Stimulated activated CD4-positive, alpha-beta T cell treated with anti-CD3 and anti-CD28 coated beads, Interleukin-1b, Interleukin-23, amount 100 ng/mL, for 1 hour (primary cell): ENCODE measurements at places on chromosomes 2 and 18.

DNA sequence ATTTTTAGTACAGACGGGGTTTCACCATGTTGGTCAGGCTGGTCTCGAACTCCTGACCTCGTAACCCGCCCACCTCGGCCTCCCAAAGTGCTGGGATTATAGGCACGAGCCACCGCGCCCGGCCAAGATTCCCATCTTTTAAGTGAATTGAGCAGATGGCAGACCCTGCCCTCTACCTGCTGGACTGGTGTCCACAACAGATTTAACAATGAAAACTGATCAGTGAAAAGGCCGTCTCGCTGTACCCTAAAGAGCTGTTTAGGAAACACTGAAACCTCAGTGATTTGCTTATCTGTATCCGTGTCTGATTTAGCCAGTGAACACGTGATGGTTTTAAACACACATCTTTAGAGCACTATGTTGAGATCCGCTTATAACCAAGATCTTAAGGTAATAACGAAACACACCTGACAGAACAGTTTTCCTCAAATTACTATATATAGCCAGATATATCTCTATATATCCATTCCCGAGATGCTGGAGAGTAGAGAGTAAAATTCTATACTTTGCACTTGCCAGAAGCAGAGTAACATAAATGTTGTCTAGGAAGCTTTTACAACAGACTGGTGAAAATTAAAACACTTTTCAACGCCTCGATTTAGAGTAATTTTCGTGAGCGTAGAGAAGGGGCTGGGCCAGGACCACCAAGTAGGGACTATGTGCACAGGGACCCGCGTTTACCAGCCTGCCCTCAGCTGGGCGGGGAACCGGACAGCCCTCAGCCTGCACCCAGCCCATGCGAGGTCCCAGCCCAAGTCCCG lies 594 bp downstream of the FAM161A start:
- DNase-seq, result no peak

GRCh38 chr2:691821-692761 lies 14.9 kb upstream of the TMEM18 start:
- no peak for DNase-seq

DNA sequence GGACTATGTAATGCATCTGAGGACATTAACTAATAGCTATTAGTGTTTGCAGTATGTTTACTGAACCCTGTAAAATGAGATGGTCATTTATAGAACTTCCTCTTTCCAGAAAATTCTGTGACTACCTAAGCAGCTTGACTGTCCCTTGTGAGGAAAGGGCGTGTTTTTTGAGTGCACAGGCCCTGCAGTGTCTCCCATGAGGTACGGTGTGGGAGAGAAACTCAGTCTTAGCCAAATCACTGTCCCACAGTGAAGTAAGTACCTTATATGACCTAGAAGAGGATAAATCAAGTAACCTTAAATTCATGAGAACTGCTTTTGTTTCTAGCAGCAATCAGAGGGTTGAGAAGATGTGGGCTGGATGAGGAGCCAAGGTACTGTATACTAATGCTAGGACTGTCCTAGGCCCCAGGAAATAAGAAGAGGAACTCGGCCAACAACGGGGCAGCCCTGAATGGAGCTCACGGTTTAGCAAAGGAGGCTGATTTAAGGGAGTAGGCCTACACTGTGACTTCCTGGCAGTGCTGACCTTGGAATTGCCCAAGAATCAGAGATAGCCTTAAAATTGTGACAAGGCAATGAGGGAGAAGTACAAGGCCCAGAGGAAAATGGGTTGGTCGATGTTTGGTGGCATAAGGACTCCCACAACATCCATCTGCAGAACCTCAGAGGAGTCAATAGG lies 103.5 kb upstream of the CTAGE1 start:
- DNase-seq, result no peak

DNA sequence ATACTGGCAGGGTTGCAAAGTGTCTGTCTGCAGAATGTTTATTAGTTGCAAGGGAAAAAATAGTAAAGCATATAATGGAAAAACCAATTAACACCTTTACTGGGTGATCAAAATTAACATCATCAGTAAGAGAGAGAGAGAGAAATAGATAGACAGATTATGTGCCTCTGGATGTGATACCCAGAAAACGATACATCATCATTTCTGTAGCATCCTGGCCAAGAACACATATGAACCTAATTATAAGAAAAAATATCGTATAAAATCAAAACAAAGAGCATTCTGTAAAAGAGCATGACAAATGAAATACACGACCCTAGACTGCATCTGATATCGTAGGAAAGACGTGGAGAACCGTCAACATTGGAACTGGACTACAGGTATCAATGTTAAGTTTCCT lies 64.6 kb downstream of the SMC6 start:
- DNase-seq, result no peak

- no peak for DNase-seq
Measured at GRCh38 chr2:11417946-11418585, 47.9 kb downstream of the E2F6 start.

- DNase-seq, result no peak
Measured at GRCh38 chr2:232085164-232085563, 123.7 kb downstream of the DIS3L2 start.

GRCh38 chr18:27606741-27607140 lies 421.6 kb upstream of the CHST9 start:
- no peak for DNase-seq

GRCh38 chr2:187442378-187442777 lies 5.7 kb downstream of the CALCRL start:
- DNase-seq, result no peak

DNA sequence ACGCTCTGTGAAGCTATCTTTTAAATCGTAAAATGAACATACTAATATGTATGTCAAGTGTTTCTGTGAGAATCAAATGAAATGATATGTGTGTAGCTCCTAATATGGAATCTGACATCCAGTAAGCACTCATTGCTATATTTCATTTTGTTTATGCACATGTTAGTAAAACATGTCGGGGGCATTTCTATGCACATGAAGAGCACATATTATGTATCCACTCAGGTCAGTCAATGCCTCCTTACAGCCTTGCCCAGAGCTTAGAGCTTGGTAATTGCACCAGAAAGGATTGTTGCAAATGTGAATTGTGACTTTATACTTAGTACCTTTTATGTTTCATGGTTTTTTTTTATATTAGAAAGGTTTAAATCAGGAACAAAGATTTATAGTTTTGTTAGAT lies 463.7 kb upstream of the HNMT start:
- DNase-seq, result no peak

GRCh38 chr2:175889701-175890302 lies 112.3 kb downstream of the LNPK start:
- DNase-seq, result no peak

- DNase-seq, result no peak
Measured at GRCh38 chr18:48844271-48844670, 106.5 kb downstream of the SMAD7 start.

DNA sequence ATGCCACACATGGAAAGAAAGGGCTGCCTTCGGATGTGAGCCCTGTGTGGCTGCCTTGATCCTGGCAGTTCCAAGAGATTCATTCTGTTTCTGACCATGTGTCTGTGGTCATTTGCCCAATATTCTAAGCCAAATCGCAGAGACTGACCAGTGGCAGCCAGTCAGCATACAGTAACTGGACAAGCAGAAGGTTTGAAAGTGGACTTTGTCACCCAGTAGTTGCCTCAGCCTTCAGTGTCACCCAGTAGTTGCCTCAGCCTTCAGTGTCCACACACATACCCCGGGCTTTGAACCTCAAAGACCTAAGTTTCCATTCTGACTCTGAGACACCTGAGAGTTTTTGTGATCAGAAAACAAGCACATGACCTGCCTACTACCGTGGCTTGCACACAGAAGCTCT lies 5.0 kb downstream of the RFX8 start:
- DNase-seq, result no peak

- no peak for DNase-seq
Measured at GRCh38 chr18:58966704-58967103, 102.0 kb downstream of the ZNF532 start.

DNA sequence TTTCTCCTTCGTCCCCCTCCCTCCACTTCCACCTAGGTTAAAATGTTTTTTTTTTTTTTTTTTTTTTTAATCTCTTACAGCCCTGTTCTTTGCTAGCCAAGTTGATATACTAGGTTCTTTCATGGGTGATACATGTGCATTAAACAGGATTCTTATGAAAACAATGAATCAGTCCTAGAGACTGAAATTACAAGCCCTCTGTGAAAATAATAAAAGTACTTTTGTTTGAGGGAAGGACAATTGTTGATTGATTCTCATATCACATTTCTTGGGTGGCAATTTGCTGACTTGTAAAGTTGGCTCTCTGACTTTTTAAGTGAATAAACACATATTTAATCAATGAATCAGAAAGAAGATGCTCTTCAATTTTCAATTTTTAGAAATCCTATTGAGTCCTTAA lies 639.9 kb downstream of the LRP1B start:
- DNase-seq, result no peak

DNA sequence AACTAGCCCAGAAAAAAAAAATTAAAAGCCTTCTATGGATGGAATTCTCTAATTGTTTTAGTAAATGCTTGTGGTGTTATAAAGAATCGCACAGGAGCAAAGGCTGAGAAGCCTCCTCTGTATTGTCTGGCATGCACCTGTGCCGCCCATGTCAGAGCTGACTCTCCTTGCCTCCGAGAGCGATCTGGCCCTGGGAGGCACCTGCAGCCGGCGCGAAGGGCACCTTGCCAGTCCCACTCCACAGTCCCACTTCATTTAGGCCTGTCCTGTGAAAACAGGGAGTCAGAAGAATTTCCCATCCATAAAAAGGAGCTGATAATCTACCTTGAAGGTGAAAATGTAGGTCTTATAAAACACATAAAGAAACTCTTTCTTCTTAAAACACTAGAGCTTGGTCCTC lies 170.9 kb upstream of the PXDN start:
- no peak for DNase-seq

- DNase-seq, result no peak
Measured at GRCh38 chr2:167478196-167478595, 589.9 kb downstream of the XIRP2 start.

- DNase-seq, result no peak
Measured at GRCh38 chr2:223032187-223033142, 19.5 kb upstream of the KCNE4 start.

DNA sequence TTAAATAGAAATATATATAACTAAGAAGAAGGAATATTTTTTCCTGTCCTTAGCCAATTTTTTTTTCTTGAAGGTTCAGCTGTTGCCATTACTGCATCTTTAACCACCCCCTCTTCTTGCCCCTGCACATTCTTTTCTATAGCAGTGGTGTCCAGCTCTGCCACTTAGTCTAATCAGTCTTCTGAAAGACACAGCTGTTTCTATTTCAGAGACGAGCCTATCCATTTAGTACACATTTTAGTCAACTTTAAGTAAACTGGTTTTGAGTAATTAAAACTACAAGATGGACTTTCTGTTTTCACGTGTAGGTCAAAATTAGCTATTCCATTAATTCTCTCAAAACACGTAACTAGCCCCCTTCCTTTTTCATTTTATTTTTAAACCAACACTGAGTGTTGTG lies 21.0 kb downstream of the SPOPL start:
- no peak for DNase-seq

- no peak for DNase-seq
Measured at GRCh38 chr2:172231508-172231907, 128.8 kb upstream of the DLX2 start.

DNA sequence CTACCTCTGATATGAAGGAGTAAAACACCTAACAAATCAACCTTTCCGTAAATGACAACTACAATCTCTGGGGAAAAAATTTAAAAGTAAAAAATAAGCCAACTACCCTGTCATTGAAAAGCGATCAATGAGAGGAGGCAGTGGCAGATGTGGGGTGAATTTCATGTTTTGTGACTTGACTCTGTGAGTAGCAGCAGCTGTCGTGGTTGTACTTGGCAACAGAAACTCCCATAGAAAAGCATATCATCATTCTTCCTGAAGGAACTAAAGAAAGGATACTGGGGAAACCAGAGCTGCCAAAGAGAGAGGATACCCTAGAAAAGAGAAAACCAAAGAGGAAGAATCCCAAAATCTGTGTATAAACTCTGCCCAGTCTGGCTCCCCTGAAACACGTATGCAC lies 236.4 kb downstream of the TNS1 start:
- DNase-seq, result no peak

- no peak for DNase-seq
Measured at GRCh38 chr2:20494241-20494640, 47.4 kb downstream of the RHOB start.

- DNase-seq, result no peak
Measured at GRCh38 chr2:23675506-23675905, 251.4 kb downstream of the ATAD2B start.

DNA sequence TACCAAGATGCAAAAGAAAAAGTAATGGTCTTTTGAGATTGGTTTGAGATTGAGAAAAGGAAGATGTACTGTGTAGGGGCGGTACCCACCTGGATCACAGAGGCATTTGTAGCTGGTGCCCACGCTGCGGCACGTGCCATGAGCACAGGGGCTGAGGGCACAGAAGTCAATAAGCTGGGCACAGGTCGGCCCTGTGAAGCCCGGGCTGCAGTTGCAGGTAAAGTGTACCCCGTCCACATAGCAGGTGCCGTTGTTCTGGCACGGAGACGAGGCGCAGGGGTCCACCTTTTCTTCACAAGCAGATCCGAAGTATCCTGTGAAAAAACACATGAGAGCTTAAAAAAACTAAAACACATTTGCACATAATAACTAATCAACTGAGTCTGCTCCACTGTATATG lies 176.1 kb upstream of the PID1 start:
- DNase-seq, result no peak

- DNase-seq, result no peak
Measured at GRCh38 chr2:236769981-236770671, 200.5 kb downstream of the ACKR3 start.

GRCh38 chr2:174246944-174247381 lies 1.4 kb downstream of the OLA1 start:
- DNase-seq, result no peak

GRCh38 chr2:66577321-66578053 lies 142.6 kb downstream of the MEIS1 start:
- DNase-seq, result no peak

DNA sequence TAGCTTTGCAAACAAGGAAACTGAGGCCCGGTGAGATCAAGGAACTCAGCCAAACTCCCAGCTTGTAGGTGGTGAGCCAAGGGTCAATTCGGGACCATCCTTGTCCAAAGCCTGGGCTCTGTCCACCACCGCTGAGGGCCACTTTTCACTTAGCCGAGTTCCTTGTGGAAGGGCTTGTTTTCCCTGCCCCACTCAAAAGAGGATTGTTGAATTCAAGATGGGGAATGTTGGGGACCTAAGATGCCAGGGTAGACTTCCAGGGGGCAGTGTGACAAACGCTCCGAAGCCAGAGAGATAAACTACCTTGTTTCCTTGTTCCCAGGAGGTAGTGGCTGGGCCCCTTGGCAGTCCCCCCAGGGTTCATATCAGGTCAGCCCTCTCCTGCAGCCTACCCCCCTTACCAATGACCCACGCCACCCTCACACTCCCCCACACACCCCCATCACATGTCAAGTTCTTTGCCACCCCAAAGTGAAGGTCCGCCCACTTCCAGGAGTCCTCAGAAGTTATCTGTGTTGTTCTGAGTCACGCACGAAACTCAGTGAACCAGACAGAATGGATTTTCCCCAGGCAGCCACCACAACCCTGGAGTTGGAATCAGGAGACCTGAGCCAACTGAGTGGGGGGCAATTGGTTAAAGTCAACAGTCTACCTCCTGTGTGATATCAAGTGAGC lies 10.3 kb upstream of the ATOH8 start:
- no peak for DNase-seq

GRCh38 chr18:10661317-10661716 lies 135.5 kb downstream of the NAPG start:
- no peak for DNase-seq
